NCI-H2081 treated with DMSO at 0.1 percent for 48 hours (cell line): ENCODE measurements at places on chromosomes 7 and 10.

DNA sequence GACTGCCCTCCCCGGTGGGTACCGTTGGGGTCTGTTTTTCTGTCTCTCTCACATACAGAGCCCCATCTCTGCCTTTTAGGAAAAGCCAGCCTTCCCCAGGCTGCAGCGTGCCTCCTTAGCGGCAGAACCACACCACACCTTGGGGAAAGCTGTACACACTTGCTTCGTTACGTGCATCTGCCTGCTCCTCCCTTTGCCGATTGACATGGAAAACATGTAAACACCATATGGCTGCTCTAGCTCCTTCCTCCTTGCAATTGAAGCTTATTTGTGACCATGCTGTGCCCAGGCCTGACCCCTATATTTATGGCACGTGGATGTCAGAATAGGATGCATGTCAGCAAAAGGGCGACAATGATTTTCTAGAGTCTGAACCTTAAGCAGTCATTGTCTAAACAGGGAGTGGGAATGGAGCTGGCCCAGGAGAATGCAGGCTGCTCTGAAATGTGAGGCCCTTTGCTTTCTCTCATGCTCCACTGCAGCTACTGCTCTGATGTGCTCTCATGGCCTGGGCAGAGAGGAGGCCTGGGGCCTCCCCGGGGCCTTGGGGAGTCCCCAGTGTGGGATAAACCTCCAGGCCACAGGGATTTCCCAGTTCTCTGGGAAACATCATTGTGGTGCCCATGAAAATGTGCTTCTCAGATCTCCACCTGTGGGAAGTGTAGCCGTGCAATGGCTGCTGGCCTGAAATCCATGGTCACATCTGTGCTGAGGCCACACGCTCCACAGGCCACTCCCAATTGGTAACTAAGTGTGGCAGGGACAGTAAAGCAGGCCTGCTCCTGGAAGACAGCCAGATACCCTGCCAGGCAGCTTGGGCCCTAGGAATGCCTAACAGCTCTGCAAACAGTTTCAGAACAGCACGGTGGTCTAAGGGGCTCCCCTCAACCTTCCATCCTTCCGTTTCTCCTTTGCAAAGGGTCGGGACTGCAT lies 18.6 kb downstream of the PDE6C start:
- DNase-seq: no peak

- DNase-seq: no peak
Observed at GRCh38 chr7:134593530-134594392, 44.9 kb downstream of the AKR1B15 start.

GRCh38 chr7:42332605-42333222 lies 95.7 kb upstream of the GLI3 start:
- no peak for DNase-seq

GRCh38 chr10:10526846-10527245 lies 490.8 kb upstream of the CELF2 start:
- DNase-seq: no peak

- DNase-seq: no peak
Observed at GRCh38 chr7:148621563-148621962, 31.0 kb downstream of the C7orf33 start.

DNA sequence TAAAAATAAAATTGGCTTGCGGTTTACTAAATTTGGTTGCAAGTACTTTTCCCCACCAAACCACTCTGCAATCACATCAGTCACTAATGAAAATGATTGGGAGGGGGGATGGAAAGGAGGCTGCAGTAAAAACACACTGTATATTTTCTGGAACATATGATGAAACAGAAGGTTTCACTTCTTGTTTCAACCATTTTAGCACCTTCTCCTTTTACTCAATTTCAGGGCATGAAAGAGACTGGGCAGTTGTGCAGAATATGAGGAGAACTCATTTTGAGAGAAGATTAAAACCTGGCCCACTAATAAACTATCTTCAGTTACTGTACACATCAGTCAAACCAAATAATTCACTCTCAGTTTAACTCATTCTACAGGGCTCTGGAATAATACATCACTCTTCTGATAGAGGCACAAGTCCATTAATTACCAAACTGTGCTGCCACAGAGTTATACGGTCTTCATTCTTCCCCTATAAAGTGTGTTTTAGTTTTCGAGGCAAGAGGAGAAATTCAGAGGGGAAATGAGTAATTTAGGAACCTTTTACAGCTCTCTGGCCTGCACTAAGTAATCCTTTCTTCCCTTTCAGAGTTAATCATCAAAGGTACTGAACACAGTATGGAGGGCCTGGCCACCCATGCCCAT lies 25.5 kb downstream of the JAZF1 start:
- no peak for DNase-seq

GRCh38 chr7:6613706-6614105 lies 1.7 kb upstream of the ZNF853 start:
- DNase-seq: no peak

GRCh38 chr10:79391231-79392019 lies 44.2 kb downstream of the PPIF start:
- DNase-seq: no peak

- no peak for DNase-seq
Observed at GRCh38 chr7:108450160-108450559, 6.1 kb downstream of the NRCAM start.

DNA sequence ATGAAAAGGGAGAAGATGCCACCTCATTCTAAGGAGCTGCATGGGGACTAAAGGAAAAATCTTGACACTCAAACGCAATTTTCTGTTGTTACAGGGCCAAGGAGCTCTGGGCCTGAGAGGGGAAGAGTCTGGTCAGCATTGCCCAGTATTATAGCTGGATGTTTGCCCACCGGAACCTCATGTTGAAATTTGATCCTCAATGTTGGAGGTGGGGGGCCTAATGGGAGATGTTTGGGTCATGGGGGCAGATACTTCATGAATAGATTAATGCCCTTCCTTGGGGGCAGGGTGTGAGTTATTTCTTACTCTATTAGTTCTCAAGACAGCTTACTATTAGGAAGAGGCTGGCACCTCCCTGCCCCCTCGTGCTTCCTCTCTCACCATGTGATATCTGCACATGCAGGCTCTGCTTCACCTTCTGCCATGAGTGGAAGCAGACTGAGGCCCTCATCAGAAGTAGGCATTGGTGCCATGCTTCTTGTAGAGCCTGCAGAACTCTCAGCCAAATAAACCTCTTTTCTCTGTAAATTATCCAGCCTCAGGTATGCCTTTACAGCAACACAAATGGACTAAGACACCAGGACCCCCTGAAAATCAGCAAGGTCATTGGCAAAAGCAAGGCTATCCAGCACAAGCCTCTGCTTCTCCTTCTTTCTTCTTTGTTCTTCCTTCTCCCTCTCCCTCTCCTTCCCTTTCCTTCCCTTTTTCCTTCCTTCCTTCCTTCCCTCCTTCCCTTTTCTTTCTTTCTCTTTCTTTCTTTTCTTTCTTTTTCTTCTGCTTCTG lies 15.1 kb downstream of the GCK start:
- no peak for DNase-seq

- no peak for DNase-seq
Observed at GRCh38 chr10:78342827-78343653, 309.4 kb downstream of the RPS24 start.

DNA sequence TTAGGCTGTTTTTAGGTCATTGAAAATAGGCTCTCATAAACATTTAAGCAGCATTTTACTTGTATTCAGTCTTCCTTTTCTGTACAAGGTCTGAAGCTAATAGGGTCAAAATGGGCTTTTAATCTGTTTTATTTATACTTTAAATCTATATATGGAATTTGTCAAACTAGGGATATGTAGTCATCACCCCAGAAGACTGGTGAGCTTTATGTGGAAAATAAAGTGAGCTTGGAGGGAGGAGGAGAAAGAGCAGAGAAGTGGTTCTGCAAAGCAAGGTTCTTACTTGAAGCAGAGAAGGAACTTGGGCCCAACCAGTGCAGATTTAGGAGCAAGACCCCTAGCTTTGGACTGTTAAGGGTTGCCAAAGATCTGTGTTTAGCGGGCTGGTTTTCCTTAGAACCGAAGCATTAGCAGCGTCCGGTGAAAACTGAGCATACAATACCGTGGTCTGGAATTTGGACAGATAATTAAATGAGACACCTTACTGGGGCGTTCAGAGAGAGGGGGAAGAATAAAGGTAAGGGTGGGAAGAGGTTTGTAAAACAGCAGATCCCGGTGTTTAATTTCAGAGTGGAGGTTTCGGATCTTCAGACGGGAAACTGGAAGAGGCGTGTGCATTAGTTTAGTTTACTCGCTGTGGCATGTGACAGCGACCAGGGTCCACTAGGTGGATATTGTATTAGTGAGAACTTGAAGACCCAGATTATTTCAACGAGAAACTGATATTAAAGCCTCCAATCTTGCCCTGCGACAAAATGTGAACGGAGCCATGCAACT lies 2.4 kb downstream of the BAMBI start:
- no peak for DNase-seq

- DNase-seq: no peak
Observed at GRCh38 chr10:103910442-103911012, 7.5 kb downstream of the STN1 start.

DNA sequence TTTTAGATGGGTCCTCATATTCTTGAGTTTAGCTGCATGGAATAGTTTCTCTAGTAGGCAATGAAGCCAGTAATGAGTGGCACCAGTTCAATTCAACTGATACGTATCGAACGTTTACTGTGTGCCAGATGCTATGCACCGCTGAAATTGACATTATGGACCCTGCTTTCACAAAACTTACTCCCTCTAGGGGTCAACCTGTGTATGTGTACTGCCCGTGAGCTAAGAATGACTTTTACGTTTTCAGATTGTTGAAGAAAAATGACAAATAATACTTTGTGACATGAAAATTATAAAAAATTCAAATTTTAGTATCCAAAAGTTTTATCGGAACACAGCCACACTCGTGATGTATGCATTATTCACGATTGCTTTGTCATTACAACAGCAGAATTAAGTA lies 95.5 kb downstream of the ZMYND11 start:
- DNase-seq: no peak

GRCh38 chr7:27759491-27759890 lies 19.5 kb downstream of the TAX1BP1 start:
- DNase-seq: no peak

- no peak for DNase-seq
Observed at GRCh38 chr7:33666531-33666930, 238.8 kb upstream of the BMPER start.

- DNase-seq: peak; percentile 51
Observed at GRCh38 chr10:10878963-10879362, 138.7 kb upstream of the CELF2 start.

DNA sequence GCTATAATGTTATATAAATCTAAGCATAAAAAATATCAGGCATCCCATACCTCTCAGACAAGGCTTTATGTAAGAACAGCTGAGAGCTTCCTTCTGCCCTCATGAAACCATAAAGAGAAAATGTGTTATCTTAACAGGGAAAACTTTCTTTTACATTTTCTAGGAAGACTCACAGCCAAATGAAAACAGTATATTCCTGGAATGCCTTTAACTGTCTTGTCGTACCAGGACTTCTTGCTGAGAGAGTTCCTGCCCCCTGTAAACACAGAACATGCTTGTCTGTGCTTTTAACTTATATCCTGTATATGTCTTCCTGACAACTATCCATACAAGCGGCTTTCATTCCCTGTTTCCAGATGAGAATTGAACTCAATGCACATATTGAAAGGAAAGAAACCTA lies 64.8 kb upstream of the AHR start:
- DNase-seq: no peak

DNA sequence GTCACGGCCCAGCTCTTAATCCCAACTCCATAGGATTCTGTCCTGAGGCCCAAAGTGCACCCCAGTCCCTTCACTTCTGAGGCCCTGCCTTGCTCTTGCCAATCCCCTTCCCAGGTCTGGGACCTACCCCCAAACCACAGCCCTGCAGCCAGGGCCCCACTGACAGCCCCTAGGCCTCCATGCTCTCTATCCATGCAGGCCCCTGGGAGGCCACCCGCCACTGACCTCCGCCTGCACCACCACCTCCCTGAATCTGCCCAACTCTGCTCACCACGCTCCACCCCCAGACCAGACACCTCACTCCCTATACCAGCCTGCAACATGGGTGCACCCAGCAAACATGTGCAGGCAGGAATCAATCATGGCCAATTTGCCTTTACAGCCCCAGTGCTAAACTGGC lies 10.2 kb downstream of the SLIT1 start:
- no peak for DNase-seq

GRCh38 chr7:15839416-15840100 lies 153.1 kb upstream of the MEOX2 start:
- no peak for DNase-seq

- DNase-seq: peak; percentile 48
Observed at GRCh38 chr10:118592675-118593330, 2.6 kb downstream of the PRLHR start.

DNA sequence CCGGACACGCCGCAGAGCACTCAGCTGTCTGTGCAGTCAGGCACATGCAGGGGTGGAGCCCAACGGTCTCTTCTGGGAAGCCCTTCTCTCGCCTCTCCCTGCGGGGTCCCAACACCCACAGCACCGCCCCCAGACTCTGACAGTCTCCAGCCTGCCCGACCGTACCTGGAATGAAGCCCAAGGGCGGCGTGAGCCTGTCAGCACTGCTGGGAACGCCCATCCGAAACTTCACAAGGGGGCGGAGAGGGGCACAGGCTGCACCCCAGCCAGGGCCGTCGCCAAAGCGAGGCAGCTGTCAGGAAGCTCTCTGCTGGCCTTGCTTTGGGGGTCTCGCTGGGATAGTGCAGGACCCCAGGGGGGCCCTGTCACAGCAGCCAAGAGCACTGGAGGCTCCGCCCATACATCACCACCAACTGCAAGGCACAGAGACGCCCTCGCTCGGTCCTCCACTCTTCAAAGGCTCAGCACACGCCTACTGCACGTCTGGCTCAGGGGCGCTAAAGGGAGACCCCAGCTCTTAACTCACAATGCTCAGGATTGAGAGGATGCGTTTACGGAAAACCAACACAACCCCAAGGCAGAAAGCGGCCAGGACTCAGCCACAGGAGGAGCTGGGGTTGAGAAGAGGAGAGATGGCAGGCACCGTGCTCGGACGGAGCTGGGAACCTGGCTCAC lies 30.9 kb downstream of the MAD1L1 start:
- DNase-seq: no peak

DNA sequence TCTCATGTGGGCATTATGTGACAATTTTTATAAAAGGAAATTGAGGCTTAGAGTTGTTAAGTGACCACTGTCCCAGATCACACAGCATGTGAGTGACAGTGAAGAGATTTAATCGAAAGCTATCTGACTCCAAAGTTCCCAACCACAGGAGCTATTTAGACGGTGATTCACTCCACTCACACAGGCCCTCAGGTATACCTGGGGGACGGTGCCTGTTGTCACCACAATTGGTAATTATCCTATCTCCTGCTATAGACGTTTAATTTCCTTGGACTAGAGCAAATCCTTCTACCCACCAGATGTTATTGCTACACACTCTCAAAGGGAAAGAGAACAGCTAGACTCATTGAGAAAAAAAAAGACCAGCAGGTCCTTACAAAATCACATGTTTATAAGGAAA lies 145.5 kb downstream of the KLF6 start:
- DNase-seq: no peak

GRCh38 chr7:47327698-47328391 lies 254.1 kb downstream of the TNS3 start:
- DNase-seq: no peak

GRCh38 chr7:42747044-42747443 lies 164.8 kb downstream of the C7orf25 start:
- no peak for DNase-seq

DNA sequence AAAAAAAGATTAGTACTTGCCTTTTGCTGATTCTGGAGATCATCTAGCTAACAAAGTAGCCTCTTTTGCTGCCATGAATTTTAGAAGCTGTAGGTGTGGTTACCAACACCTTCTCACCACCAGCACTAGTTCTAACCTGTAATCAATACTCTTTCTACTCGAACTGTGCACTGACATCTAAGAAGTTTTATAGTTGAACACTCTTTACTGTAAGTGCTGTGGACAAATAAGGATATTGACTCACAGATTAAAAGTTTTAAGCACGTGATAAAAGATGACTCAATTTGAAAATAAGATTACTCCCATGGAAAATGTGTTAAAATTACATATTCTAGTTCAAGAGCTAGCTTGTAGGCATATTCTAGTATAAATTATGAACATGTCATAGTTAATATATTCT lies 89.9 kb downstream of the REEP3 start:
- no peak for DNase-seq
